GF-D8 (cell line): ENCODE measurements at places on chromosomes 2 and 18.

- DNase-seq: no peak
These were observed 315.2 kb downstream of the TDRD15 start for GRCh38 chr2:21438949-21439348.

DNA sequence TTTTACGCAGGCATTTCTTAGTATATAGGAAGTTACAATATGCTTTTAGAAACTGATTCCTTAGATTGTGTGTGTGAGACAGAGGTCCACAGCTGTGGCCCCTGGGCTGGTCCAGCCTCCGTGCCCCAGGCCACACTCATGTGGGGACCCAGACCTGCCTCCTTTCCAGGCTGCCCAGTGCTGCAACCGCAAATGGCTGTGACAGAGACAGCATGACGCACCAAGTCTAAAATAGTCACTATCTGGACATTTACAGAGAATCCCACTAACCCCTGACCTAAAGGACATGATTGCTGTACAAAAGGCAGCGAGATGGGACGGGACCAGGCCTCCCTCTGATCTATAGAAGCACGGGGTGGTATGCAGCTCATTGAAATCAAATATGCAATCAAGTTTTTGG, 152.2 kb downstream of the TMEM18 start:
- no peak for DNase-seq

- DNase-seq: no peak
These were observed 20.8 kb upstream of the LYPD1 start for GRCh38 chr2:132690664-132691303.

GRCh38 chr2:226399006-226399405, 400.6 kb downstream of the IRS1 start:
- DNase-seq: no peak

DNA sequence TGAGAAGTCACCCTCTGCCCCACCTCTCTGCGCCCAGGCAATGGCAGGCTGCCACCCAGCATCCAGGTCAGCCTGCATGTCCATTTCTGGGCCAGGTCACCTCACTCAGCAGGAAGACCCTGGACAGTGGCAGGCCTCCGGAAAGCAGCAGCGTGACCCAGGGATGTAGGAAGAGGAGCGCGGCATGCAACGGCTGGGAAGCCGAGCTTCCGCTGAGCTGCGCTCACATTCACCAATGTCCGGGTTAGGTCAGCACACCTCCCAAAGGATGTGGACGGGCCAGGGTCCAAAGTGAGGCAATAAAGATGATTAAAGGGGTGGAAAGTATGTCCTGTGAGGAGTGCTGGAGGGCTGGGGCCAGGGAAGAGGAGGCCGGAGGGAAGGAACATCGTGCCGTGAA, 174.5 kb downstream of the CTIF start:
- no peak for DNase-seq
